Activated naive CD8-positive, alpha-beta T cell treated with anti-CD3 and anti-CD28 coated beads, Interleukin-2, amount 10 ng/mL, durations not matched to agents 7 days and 5 days (primary cell): ENCODE measurements at places on chromosomes 13 and 19. TPM values are rescaled to one million over a fixed set of nuclear protein-coding genes. Genes with fewer than 3 reads are reported as not detected.
A peak's percentile ranks its signal among the peaks of the same experiment; 100 is the strongest.

Gene KLK4
- not detected for total RNA-seq

Gene ABCA7
- 145 TPM for total RNA-seq

Gene MAG
- total RNA-seq = 0.11 TPM

Gene IGSF23
- not detected for total RNA-seq

Gene CLN5
- total RNA-seq = 18.9 TPM

Gene ZGLP1
- 5.0 TPM for total RNA-seq

DNA sequence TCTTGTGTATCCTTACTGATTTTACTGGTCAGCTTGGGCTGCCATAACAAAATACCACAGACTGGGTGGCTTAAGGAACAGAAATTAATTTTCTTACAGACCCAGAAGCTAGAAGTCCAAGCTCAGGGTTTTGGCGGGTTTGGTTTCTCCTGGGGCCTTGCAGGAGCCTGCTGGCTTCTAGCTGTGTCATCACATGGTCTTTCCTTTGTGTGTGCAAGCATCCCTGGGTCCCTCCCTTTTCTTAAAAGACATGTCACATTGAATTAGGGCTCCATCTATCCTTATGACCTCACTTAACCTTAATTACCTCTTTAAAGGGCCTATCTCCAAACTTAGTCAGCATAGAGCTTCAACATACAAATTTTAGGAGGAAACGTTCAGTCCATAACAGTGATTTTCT is 23.4 kb downstream of the UBAC2 start:
- peaks cover 44% of the 10 kb centered on the region for H3K36me3 ChIP-seq
- no peak overlapping the region for H3K27ac ChIP-seq
- H3K27me3 ChIP-seq = no peaks in the 10 kb centered on the region
- no peak for DNase-seq

- H3K36me3 ChIP-seq = peaks cover 10% of the 10 kb centered on the region
- H3K27me3 ChIP-seq = no peaks in the 10 kb centered on the region
- no peak for DNase-seq
- no peak overlapping the region for H3K4me3 ChIP-seq
- H3K27ac ChIP-seq = no peak overlapping the region
- H3K4me1 ChIP-seq = peaks cover 9% of the 10 kb centered on the region
Observed at GRCh38 chr13:113305208-113305607, 8.2 kb downstream of the LAMP1 start.

DNA sequence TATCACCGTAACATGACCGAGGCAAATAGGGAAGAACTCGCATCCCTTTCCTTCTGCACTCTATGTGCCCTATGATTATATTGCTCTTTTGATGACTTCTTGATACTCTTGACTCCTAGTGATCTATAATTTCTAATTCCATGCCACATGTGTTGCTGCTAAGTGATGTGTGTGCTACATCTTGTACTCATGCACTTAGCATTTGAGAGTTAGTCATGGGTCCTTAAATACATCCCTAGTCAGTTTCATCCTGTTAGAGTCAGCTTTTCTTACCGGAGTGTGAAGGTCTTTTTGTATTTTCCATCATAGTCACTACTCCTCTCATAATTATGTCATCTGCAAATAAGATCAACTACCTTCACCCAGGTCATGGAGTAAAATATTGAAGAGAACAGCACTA is 30.2 kb downstream of the RXFP2 start:
- H3K4me1 ChIP-seq = peaks cover 2% of the 10 kb centered on the region
- H3K4me3 ChIP-seq = no peak overlapping the region

DNA sequence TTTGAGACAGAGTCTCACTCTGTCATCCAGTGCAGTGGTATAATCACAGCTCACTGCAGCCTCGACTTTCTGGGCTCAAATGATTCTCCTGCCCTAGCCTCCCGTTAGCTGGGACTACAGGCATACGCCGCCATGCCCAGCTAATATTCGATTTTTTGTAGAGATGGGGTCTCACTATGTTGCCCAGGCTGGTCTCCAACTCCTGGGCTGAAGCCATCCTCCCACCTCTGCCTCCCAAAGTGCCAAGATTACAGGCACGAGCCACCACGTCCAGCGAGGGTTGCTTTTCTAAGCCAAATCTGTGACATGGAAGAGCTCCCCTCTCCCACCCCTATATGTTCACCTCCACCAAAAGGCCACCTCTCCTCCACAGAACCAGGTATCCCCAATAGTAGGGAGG is 10.9 kb upstream of the ATF5 start:
- H3K27ac ChIP-seq = peak overlapping the region; percentile 21
- DNase-seq = no peak
- no peaks in the 10 kb centered on the region for H3K27me3 ChIP-seq
- H3K4me1 ChIP-seq = peaks cover 27% of the 10 kb centered on the region
- peaks cover 39% of the 10 kb centered on the region for H3K36me3 ChIP-seq

GRCh38 chr13:66859078-66859477 is 371.1 kb downstream of the PCDH9 start:
- no peaks in the 10 kb centered on the region for H3K27me3 ChIP-seq
- DNase-seq = no peak
- H3K4me1 ChIP-seq = no peaks in the 10 kb centered on the region
- no peaks in the 10 kb centered on the region for H3K36me3 ChIP-seq
- H3K4me3 ChIP-seq = no peak overlapping the region

GRCh38 chr19:17866964-17867486 is 4.7 kb upstream of the SLC5A5 start:
- no peak overlapping the region for H3K27ac ChIP-seq
- H3K36me3 ChIP-seq = peaks cover 5% of the 10 kb centered on the region
- H3K4me1 ChIP-seq = peaks cover 13% of the 10 kb centered on the region
- no peak for DNase-seq
- H3K4me3 ChIP-seq = no peak overlapping the region

DNA sequence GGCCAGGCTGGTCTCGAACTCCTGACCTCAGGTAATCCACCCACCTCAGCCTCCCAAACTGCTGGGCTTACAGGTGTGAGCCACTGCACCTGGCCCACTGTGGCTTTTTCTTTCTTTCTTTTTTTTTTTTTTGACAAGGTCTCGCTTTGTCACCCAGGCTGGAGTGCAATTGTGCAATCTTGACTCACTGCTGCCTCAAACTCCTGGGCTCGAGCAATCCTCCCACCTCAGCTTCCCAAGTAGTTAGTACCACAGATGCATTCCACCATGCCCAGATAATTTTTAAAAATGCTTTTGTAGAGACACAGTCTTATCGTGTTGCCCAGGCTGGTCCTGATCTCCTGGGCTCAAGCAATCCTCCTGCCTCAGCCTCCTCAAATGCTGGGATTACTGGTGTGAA is 12.1 kb upstream of the FCGBP start:
- H3K27ac ChIP-seq = peak overlapping the region; percentile 26
- H3K36me3 ChIP-seq = peaks cover 31% of the 10 kb centered on the region
- H3K4me3 ChIP-seq = no peak overlapping the region

- peaks cover 56% of the 10 kb centered on the region for H3K27me3 ChIP-seq
- DNase-seq = no peak
- H3K27ac ChIP-seq = no peak within 1 kb of the TSS
- peaks cover 11% of the 10 kb centered on the region for H3K4me1 ChIP-seq
- H3K36me3 ChIP-seq = no peaks in the 10 kb centered on the region
Observed at GRCh38 chr13:42574011-42574410, at the start of gene TNFSF11. TNFSF11 (plus strand) TSS chr13:42574152; CDS start chr13:42574304, 152 bp downstream.

DNA sequence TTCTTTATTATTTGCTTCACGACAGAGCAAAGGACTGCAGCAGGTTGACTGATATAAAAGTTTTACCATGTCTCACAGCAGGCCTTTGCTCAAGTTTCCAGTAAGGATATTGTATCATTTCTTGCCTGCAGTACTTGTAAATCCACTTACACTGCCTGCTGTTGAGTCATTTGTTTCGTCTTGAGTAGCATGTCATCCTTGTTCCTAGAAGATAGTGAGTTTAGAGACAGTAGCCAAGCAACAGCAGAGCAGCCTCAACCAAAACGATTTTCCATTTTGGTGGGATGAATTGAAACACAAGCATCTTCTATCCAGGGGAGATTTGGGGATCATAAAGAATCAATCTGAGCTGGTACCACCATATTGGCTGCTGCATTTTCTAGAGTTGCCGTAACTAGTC is 24.0 kb upstream of the ALOX5AP start:
- H3K27me3 ChIP-seq = peaks cover 11% of the 10 kb centered on the region
- peaks cover 10% of the 10 kb centered on the region for H3K4me1 ChIP-seq
- H3K27ac ChIP-seq = no peak overlapping the region
- H3K4me3 ChIP-seq = no peak overlapping the region
- DNase-seq = no peak
- no peaks in the 10 kb centered on the region for H3K36me3 ChIP-seq

DNA sequence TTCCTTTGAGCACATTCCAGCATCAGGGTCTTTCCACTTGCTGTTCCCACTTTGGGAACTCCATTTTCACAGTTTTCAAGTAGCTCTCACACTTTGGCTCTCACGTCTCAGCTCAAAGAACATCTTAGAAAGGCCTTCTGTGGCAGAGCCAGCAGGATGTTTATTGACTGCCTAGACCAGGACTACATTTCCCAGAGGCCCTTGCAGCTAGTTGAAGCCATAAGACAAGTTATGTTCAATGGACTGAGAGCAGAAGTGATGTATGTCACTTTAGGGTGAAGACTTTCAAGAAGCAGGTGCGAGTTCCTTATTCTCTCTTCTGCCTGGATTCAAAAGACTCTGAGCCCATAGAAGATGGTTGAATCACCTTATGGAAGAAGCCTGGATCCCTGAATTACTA is 4.3 kb upstream of the HAUS5 start:
- DNase-seq = no peak

GRCh38 chr19:13033244-13033643 is 38.0 kb downstream of the NFIX start:
- no peak overlapping the region for H3K4me3 ChIP-seq
- H3K27me3 ChIP-seq = no peaks in the 10 kb centered on the region
- no peak overlapping the region for H3K27ac ChIP-seq
- no peaks in the 10 kb centered on the region for H3K36me3 ChIP-seq

DNA sequence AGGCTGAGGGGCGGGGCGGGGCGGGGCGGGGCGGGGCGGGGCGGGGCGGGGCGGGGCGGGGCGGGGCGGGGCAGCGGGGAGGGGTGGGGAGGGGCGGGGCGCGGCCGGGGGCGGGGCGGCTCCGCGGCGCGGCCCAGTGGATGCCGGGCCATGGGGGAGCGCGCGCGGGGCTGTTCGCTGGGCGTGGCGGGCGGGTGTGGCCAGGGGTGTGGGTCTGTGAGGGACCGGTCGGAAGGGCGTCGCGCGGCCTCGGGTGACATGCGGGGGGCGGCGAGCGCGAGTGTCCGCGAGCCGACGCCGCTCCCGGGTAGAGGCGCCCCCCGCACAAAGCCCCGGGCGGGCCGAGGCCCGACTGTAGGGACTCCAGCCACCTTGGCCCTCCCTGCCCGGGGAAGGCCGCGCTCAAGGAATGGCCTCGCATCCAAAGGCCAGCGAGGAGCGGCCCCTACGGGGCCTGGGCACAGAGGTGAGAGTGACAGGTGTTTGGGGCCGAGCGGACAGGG is at the start of gene ZFP28:
TSS of gene ZFP28 (plus strand) at position 188 of the 503 bp plus-strand sequence. CDS start at position 259, 71 bp downstream.
- no peak for DNase-seq
- H3K4me1 ChIP-seq = peaks cover 16% of the 10 kb centered on the region
- no peaks in the 10 kb centered on the region for H3K27me3 ChIP-seq
- peaks cover 45% of the 10 kb centered on the region for H3K36me3 ChIP-seq

DNA sequence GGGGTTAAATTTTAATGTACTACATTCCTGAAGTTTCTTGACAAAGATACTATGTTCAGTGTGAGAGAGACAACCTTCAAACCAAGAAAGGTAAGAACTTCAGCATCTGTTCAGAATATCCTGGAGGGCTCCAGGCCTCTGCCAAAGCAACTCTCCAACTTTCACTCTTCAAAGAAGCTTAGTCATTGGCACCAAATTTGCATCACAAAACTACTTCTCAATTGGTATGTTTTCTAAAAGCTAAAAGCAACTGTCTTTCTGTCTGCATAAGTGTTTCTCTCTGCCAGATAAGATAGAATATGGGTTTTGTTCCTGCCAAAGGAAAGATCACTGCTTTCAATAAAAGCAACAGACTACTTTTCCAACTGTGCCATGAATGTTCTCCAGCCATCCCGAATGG is 187.4 kb downstream of the SUCLA2 start:
- H3K27ac ChIP-seq = no peak overlapping the region
- H3K36me3 ChIP-seq = no peaks in the 10 kb centered on the region
- peaks cover 6% of the 10 kb centered on the region for H3K27me3 ChIP-seq
- no peaks in the 10 kb centered on the region for H3K4me1 ChIP-seq
- H3K4me3 ChIP-seq = no peak overlapping the region

- H3K4me3 ChIP-seq = peak overlapping the region; percentile 94
- DNase-seq = peak; percentile 72
Observed at GRCh38 chr19:2478756-2479555, 3.0 kb downstream of the GADD45B start.

- peaks cover 23% of the 10 kb centered on the region for H3K4me1 ChIP-seq
- H3K27me3 ChIP-seq = peaks cover 56% of the 10 kb centered on the region
- H3K27ac ChIP-seq = no peak overlapping the region
- H3K36me3 ChIP-seq = no peaks in the 10 kb centered on the region
- H3K4me3 ChIP-seq = no peak overlapping the region
Observed at GRCh38 chr19:41995959-41996797, 2.1 kb upstream of the ATP1A3 start.

DNA sequence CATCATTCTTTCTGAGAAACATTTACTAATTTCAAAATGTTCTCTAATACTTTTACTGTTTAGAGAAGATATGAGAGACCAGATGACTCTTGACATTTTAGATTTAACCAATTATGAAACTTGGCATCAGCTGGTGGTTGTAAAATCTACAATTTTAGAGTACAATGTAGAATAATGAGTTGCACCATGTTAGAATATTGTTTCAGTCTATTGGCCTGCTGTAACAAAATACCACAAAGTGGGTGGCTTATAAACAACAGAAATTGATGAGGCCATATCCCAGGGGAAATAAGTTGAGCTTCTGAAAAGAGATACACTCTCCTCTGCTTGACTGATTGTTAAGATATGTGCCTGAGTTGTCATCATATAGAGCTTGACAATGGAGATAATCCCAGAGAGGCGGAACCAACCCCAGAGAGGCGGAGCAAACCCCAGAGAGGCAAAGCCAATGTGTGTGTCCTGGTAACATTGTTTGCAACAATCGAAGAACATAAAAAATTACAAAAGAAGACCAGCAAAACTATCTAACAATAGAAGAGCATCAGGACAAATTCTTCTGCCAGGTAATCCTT is 373.0 kb upstream of the SLITRK1 start:
- H3K27ac ChIP-seq = no peak overlapping the region
- no peaks in the 10 kb centered on the region for H3K36me3 ChIP-seq
- DNase-seq = no peak
- no peak overlapping the region for H3K4me3 ChIP-seq
